ENCODE measurements at places on chromosomes 2 and 18.

- no peak for DNase-seq
These were observed 17.6 kb downstream of the INPP1 start for GRCh38 chr2:190360965-190361364.

- DNase-seq, result no peak
These were observed 7.7 kb upstream of the TRAPPC8 start for GRCh38 chr18:31950583-31950982.

GRCh38 chr2:20571644-20572215 is 79.2 kb downstream of the HS1BP3 start:
- DNase-seq, result no peak

- DNase-seq, result no peak
These were observed 424.2 kb downstream of the NRXN1 start for GRCh38 chr2:50607721-50608120.

DNA sequence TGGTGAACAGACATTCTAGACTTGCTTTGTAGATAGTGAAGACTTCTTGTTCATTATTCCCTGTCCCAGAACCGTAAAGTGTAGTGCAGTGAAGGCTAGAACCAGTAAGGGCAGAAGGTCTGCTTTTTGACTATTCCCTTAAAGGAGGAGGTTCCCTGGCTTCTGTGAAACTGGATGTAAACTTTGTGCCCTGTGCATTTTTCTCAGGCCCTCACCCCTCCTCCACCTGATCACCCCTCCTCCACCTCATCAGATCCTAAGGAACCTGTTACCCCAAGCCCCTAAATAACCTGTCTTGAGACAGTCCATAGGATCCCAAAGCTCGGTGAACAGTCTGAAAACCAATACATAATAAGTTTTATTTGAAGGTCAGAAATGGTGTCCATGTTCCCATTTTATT is 33.7 kb downstream of the SFT2D3 start:
- no peak for DNase-seq

DNA sequence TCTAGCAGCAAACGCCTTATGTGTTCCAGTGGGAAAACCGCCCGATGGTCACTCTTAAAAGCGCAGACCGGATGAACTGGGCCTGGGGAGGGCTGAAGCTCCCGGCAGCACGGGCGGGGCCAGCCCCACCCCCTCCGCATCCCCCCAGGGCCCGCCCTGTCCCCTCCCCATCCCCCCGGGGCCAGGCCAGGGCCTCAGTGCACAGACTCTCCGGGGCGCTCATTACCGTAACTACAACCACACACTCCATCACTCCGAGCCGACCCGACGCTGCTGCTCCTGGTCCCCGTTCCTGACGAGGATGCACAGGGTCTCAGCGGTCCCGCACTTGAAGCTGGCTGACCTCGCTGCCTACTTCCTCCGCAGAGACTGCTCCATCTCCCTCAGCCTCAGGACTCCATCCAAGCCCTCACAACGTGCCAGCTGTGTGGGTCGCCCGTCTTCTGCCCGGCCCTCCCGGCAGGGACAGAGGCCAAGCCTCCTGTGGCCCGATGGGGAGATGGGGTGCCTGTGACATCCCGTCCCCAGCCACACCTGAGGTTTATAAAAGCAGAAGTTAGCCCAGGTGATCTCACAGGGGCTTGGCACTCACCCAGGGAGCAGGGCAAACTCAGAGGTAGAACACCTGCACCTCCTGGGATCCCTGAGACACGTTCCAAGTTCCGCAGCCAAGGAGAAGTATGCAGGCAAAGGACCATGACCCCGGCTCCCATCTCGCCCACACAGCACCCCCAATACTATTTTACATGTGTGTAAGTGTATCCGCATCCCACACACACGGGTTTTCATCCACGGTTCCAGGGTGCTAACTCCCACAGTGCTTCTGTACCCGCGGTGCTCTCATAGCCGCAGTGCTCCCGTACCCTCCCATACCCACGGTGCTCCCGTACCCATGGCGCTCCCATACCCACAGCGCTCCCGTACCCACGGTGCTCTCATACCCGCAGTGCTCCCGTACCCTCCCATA is 36.0 kb downstream of the SLC66A2 start:
- DNase-seq, result no peak

DNA sequence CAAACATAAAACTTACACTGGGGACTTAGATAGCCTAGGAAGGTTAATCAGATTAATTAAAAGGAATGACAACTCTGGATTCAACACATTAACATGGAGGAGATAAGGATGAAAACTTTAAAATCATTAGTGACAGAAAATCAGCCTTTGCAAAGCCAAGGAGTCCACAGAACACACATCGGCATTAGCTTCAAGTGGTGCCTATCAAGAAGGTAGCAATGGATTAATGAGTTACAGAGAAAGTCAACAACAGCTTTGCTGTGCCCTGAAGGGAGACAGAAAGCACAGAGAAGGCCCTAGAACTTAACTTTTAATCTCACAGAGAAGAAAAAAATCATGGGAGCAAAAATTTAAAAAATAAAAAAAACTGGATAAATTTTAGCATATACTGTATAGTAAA is 88.6 kb downstream of the KCNH7 start:
- DNase-seq, result no peak

- no peak for DNase-seq
These were observed 473.1 kb upstream of the TCF4 start for GRCh38 chr18:56060967-56061541.

DNA sequence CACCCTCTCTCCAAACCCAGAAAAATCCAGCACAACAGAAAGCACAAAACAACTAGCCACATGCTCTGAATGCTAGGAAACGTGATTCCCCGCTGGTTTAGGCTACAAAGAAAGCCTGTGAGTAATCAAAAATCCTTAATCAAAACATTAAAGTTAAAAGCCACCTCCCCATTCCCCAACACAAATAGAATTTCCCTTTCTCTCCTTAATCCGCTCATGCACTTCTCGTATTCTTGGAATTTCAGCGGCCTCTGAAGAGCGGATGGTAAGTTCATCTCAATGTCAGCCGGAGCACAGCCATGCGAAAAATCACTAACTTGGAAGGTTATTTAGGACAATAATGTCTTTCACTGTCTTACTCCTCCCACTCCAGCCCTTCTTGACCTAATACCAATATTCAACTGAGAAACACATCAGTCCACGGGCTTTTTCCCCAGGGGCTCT is 126.7 kb downstream of the OSBPL1A start:
- DNase-seq, result no peak

DNA sequence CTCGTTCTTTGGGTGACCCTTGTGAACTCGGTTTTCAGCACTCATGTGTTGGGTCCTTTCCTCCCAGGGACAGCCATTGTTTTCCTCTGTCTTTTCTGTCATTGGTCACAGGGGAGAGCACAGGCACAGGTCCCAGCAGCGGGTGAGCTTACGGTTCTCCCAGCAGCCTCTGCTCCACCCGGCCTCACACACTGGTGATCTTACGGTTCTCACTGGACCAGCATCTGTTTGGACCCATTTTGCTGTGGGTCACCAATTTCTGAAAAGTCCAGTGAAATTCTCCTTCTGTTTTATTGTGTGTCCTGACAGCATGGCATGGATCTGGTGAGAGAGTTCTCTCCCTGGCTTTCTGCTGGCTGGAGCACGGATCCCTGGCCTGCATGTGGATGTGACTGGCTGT is 49.8 kb upstream of the ANKRD62 start:
- no peak for DNase-seq

GRCh38 chr2:241951920-241952319 is 82.4 kb downstream of the RTP5 start:
- no peak for DNase-seq

DNA sequence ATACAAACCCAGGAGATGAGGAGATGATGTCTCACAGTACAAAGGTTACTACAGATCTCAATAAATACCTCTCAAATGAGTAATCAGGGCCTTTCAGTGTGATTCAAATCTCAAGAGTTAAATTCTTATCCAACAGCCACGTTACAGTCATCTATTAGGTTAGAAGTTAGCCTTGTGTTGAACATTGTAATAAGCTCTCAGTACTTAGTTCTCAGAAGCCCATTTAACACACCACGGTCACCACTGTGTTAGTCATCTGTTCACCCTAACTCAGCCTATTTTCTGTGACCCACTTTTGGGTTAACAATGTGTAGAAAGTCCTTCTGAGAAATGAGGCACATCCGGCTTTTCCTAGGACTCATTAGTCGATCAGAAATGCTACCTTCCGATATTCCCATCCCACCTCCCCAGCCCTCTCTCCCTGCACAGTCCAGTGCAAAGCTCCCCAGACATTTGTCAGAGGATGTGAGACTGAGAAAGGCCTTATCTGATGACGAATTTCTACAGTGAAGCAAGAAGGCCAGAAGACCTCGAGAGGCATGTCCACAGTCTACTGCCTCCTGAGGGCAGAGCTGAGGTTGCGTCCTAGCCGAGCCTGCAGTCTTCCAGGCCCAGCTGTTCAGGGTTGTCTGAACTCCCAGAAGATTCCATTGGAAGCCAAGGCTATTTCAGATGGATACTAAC is 92.6 kb downstream of the ACTR2 start:
- no peak for DNase-seq

- no peak for DNase-seq
These were observed 3.7 kb downstream of the ETAA1 start for GRCh38 chr2:67400560-67401485.

All from stimulated activated CD4-positive, alpha-beta T cell treated with anti-CD3 and anti-CD28 coated beads, Interleukin-2, amount 100 ng/mL, for 4 hours (primary cell).